ENCODE measurements at places on chromosomes 1 and 21. TPM values are rescaled to one million over a fixed set of nuclear protein-coding genes. Genes with fewer than 3 reads are reported as not detected.

- no peak overlapping the region for H3K4me3 ChIP-seq
- no peak for DNase-seq
- H3K27ac ChIP-seq, result no peak overlapping the region
- no peaks in the 10 kb centered on the region for H3K4me1 ChIP-seq
- no peaks in the 10 kb centered on the region for H3K27me3 ChIP-seq
- no peaks in the 10 kb centered on the region for H3K36me3 ChIP-seq
Observed at GRCh38 chr1:48715921-48716320, 60.8 kb downstream of the BEND5 start.

DNA sequence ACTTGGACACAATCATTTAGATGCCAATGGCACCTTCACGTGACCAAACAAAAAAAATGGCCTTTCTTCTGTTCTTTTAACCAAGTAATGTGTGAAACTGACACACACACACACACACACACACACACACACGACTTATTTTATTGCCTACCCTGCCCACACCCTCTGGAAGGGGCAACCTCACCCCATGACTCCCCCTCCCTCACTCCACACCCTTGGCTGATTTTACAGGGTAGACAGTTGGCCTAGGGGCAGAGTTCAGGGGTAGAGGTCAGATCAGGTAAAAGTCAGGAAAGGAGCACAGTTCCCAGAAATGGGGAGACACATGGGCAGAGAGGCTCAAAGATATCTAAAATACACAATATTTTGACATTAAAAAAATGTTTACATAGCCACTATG is 144.8 kb upstream of the GJB5 start:
- H3K27ac ChIP-seq, result no peak overlapping the region
- no peaks in the 10 kb centered on the region for H3K27me3 ChIP-seq
- H3K4me1 ChIP-seq, result no peaks in the 10 kb centered on the region
- H3K4me3 ChIP-seq, result no peak overlapping the region
- DNase-seq, result no peak
- no peaks in the 10 kb centered on the region for H3K36me3 ChIP-seq

- no peak overlapping the region for H3K4me3 ChIP-seq
- no peaks in the 10 kb centered on the region for H3K4me1 ChIP-seq
- H3K27me3 ChIP-seq, result no peaks in the 10 kb centered on the region
- DNase-seq, result no peak
- H3K27ac ChIP-seq, result no peak overlapping the region
- no peaks in the 10 kb centered on the region for H3K36me3 ChIP-seq
Observed at GRCh38 chr1:116737855-116738321, 16.3 kb upstream of the CD2 start.

DNA sequence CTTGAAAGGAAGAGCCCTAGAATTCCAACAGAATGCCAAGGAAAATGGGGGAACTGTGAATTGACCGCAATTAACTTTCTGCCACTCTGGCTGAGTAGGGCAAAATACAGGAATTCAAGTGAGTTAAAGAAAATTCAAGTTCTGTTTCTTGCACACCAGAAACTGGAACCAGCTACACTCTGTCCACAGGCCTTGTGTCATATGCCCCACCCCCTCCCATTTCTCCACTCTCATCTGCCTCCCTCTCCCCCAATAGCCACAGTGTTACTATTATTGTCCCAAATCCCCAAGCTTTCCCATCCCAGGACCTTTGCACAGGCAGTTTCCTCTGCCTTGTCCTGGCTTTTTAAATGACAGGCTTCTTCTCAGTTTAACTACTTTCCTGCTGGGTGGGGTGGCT is 4.3 kb upstream of the STK40 start:
- no peaks in the 10 kb centered on the region for H3K27me3 ChIP-seq
- no peak for DNase-seq
- peaks cover 7% of the 10 kb centered on the region for H3K4me1 ChIP-seq
- H3K4me3 ChIP-seq, result no peak overlapping the region
- peaks cover 6% of the 10 kb centered on the region for H3K36me3 ChIP-seq

C8B gene
- polyA plus RNA-seq, result 0.05 TPM

GRCh38 chr1:51281807-51282206 is 45.7 kb downstream of the RNF11 start:
- H3K27me3 ChIP-seq, result no peaks in the 10 kb centered on the region
- no peak overlapping the region for H3K4me3 ChIP-seq
- H3K4me1 ChIP-seq, result peaks cover 5% of the 10 kb centered on the region
- no peak overlapping the region for H3K27ac ChIP-seq
- DNase-seq, result no peak
- H3K36me3 ChIP-seq, result no peaks in the 10 kb centered on the region

DMRTA2 gene
- 0.02 TPM for polyA plus RNA-seq

GRCh38 chr21:25568246-25568645 is 39.0 kb downstream of the MRPL39 start:
- no peak for DNase-seq
- H3K27me3 ChIP-seq, result no peaks in the 10 kb centered on the region
- no peak overlapping the region for H3K4me3 ChIP-seq

GRCh38 chr1:26856604-26857469 is 6.1 kb upstream of the SFN start:
- H3K4me1 ChIP-seq, result no peaks in the 10 kb centered on the region
- H3K4me3 ChIP-seq, result no peak overlapping the region
- H3K36me3 ChIP-seq, result no peaks in the 10 kb centered on the region
- no peak for DNase-seq
- no peaks in the 10 kb centered on the region for H3K27me3 ChIP-seq
- H3K27ac ChIP-seq, result no peak overlapping the region

GRCh38 chr1:166145499-166145898 is 21.3 kb downstream of the FAM78B start:
- H3K27me3 ChIP-seq, result no peaks in the 10 kb centered on the region
- H3K4me3 ChIP-seq, result no peak overlapping the region
- no peaks in the 10 kb centered on the region for H3K36me3 ChIP-seq

KCNJ6 gene
- polyA plus RNA-seq, result 1.9 TPM

GRCh38 chr1:180248731-180249681 is 18.9 kb downstream of the LHX4 start:
- no peaks in the 10 kb centered on the region for H3K27me3 ChIP-seq
- H3K4me3 ChIP-seq, result no peak overlapping the region

EDARADD gene
- polyA plus RNA-seq, result 1.2 TPM

GPR89B gene
- polyA plus RNA-seq, result 18.1 TPM

All from pancreas (tissue), 10 donors.